GF-D8 (cell line): ENCODE measurements at places on chromosomes 5 and 9.

DNA sequence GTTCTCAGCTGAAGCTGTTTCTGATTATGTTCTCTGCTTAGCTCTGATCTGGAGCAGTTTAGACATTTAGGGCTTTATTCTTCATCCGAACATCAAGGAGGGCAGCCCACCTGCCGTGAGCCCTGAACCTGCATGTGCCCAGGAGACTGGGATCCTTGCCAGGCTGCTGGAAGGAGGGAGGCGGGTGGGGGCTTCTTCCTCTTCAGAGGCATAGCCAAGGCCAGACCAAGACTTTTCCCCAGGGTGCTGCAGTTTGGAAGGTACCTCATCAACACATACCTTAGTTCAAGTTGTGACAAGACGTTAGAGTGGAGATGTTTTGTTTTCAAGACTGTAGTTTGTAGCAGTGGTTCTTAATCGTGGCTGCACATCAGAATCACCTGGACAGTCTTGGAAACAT lies 64.9 kb downstream of the RALGPS1 start:
- DNase-seq: no peak

DNA sequence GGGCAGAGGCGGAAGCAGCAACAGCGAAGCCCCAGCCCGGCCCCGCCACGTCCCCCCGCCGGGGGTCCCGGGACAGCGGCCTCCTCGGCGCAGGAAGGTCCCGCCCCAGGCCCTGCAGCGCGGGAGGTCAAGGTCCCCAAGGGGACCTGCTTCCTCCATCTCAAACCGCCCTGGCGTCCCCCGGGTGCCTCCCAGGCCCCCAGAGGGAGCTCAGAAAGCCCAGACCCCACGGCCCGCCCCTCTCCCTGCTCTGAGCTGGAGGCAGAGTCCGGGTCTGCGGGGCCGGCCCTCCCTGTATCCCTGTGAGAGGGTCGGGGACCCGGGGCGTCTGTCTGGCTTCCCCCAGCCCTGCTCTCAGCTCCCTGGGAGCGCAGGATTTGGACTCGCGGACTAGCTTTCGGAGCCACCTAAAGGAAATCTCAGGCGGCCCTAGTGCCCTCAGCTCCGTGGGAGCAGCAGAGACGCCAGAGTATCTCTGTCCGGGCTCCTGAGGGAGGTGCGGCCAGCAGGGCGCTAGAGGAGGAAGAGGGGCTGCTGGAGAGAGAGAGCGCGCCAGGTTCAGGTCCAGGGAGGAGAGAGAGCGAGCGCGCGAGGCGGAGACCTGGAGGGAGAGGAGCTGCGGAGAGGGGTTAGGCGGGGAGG lies 30.7 kb downstream of the EXOC3 start:
- no peak for DNase-seq

GRCh38 chr5:134545070-134545868 lies 19.8 kb downstream of the JADE2 start:
- DNase-seq: peak; percentile 85

DNA sequence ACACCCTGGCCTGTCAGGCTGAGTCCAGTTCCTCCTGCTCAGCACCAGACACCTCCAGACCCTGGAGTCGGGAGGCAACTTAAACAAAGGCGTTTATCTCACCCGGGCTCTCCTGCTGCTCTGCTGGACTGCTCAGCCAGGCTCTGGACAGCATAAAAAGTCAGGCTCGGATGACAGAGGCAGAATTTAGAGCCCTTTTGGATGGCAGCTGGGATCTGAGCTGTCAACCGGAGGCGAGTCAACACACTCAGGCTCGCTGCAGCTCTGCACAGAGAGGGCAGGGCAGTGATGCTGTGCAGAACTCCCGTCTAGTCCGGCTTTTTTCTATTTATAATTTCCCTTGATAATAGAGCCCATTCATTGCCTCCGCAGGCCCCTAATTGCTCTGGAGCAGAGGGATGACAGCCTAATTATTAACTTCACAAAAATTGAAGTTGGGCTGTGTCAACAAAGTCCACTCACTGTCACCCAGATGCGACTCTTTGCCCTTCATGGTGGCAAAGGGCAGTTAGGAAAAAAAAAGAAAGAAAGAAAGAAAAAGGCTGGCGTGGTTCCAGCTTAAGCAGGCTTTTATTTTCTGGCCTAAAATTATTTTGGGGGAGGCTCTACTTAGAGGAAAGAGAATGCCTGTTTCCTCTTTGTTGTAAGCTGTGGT lies 37.6 kb downstream of the STC2 start:
- DNase-seq: no peak

- no peak for DNase-seq
These were observed 179.4 kb downstream of the SREK1 start for GRCh38 chr5:66323529-66323895.

DNA sequence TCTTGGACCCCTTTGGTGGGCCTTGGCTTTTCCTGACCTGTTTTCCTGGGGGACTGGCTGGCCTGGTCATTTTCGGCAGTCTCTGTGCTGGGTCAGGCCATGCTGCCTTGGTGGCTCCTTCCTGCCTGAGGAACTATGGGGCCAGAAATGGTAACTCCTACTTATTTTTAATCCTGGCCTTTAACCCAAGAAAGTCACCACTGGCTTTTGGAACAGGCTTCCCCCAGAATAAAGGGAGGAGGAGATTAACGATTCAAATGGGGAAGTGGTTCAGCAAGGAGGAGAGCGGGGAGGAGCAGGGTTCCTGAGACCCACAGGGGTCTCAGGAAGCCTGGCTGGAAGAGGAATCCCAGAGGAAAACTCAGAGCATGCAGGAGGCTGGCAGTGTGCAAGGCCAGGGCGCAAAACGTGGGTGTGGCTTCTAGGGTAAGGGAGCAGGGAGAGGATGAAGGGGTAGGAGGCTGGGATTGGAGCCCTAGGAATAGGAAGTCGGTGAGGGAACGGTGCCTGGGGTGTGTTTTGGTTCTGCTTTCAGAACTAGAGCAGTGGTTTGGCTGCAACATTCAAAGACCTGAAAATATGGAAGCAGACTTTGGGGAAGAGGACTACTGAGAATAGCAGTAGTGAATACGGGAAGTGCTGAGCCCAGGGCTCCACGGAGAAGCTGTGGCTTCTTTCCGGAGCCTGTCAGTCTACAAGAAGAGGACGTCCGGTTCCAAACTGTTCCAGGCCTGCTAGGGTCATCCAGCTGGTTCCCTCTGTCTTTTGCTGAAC lies 271.1 kb upstream of the KLF4 start:
- DNase-seq: peak; percentile 41

- DNase-seq: peak; percentile 48
These were observed 102.4 kb upstream of the PARP8 start for GRCh38 chr5:50564079-50564478.

DNA sequence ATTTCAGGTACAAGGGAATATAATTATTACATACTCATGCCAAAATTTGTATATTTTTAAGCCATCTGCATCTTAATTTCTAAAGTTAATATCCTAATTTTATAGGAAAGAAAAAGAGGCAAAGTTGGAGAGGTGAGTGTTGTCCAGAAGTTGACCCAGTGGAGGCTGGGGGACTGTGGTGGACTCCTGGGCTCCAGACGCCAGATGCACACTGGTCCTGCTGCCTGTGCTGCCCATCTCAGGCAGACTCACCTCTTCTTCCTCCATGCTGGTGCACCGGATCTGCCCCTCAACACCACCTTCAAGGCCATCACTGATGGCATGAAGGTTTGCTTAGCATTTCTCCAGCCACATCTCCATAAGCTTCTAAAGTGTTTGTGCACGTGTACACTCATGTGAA lies 220.8 kb upstream of the NFIL3 start:
- DNase-seq: no peak

GRCh38 chr5:80284720-80285119 lies 28.9 kb upstream of the SERINC5 start:
- DNase-seq: no peak

DNA sequence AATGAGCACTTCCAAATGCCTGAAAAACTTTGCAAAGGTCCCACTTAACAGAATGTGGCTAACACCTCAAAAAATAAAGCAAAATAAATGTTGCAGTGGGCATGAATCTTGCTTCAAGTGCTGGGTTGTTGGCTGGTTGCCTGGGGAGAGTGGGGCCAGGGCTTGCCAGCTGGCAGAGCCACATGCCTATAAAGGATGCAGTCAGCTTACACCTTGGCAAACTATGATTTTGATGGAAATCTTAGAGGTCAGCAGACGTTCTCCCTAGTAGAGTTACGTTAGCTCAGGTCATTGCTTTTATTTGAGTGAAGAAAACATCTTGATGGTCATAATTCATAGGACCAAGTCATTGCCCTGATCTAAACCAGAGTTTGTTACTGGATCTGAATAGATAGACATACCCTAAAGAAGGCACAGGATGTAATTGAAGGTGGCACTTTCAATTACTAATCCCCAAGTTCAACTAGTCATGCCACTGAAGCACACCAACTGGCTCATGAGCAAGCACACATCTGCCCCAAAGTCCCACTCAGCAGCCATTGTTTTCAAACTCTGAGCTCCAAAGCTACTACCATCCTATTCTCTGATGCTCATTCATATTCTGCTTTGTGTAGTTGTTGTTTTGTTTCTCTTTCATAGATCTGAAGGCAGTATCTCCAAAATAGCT lies 51.2 kb upstream of the ZSWIM6 start:
- DNase-seq: no peak

- no peak for DNase-seq
These were observed 379.3 kb upstream of the CHD1 start for GRCh38 chr5:99308131-99308530.
